ENCODE measurements at places on chromosomes 3 and 15.

GRCh38 chr3:141544697-141545096 lies 57.9 kb downstream of the RASA2 start:
- DNase-seq = no peak

DNA sequence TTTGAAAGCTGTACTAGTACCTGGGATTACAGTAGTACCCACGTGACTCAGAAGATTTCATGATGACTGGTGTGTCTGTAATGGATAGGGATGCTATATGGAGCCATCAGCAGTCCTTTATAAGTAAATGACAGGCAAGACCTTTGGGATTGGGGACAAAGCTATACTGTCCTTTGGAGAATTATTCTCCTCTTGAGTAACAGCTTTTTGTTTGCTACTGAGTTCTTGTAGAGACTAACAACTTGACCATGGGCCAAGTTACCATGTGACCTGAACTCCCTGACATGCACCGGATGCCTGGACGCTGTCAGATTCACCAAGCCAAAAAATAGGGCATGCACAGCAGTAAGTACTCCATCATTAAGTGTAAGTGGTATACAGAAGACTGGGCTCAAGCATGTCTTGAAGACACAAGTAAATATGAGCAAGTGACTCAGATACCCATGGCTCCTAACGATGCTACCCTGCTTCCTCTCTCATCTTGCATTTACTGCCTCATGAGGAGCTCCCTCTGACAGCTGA lies 12.9 kb downstream of the SEC11A start:
- DNase-seq = no peak

DNA sequence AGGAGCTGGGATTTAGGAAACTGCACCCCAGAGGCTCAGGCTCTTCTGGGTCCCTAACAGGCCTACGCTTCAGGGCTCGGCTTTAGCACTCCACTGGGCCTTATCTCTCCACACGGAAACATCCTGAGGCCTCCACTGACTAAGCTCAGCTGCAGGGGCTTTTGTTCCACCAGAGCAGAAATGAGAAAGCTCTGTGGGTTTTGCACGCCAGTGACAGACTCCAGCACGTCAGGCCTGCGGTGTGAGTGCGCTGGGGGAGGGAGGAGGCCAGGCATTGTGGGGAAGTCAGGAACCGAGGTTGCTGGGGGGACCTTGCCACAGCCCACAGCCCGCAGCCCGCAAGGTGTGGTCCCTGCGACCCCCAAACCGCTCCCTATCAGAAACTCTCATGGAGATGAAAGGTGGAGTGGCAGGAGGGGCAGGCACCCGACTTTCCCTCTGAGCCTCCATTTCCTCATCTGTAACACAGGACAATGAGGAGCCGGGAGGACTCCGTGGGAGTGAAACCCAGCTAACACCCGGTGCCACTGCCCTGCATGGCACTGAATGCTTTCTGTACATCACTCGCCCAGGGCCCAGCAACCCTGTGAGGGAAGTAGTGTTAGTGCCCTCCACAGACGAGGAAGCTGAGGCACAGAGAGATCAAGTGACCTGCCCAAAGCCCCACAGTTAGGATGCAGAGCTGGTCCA lies 106.5 kb downstream of the TPRA1 start:
- peak; percentile 39 for DNase-seq

DNA sequence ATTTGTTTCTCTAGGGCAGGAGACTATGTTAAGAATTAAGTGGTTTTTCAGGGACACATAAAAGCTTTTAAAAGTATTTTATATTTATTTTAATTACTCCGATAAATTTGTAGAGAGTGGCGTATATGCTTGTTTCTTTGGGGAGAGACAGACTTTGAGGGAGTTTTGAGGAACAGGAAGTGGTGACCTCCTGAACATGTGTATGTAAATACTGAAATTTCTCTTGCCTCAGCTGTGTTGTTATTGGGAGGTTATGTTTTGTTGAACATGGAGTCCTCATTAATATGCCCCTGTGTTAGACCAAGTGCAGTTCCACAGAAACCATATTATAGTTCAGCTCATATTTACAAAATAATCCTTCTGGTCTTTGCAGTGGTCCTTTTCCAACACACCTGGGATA lies 41.8 kb upstream of the UTS2B start:
- DNase-seq = no peak

GRCh38 chr3:52705438-52705687 lies 228 bp downstream of the GLT8D1 start:
- DNase-seq = no peak

DNA sequence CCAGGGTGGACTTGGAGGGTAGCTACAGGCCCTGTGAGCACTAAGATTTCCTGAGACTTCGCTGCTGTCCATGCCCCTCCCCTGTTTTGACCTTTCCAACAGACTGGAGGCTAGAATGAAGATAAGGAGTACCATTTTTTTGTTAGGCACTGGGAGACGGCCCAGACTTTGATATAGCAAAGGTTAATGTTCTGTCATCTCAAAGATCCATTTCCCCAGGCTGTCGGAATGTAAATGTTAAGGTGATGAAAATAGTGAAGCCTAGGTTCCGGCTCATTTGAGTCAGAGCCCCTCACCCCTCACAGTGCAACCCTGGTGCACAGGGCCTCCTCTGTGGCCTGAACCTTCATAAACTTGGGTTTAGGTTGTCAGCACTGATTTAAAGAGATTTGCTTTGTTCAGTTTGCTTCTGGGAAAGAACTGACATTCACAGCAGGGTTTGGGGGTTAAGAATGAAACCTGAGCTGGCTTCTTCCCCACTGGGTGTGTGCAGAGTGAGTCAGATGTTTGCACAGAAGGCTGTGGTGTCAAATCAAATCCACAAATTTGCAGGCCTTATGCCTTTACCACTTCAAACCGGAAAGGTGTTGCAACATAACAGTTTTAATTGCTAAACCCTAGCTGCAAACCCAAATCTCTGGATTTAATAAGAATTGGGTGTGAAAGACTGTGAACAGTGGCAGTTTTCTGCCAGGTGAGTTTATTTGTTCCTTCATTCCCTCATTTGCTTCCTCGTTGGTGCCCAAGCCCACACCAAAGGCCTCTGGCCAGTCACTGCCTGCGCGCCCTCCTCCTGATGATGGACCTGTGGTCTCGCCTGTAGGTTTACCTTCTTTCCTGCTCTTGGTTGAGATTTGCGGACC lies 20.6 kb upstream of the KCTD6 start:
- no peak for DNase-seq

DNA sequence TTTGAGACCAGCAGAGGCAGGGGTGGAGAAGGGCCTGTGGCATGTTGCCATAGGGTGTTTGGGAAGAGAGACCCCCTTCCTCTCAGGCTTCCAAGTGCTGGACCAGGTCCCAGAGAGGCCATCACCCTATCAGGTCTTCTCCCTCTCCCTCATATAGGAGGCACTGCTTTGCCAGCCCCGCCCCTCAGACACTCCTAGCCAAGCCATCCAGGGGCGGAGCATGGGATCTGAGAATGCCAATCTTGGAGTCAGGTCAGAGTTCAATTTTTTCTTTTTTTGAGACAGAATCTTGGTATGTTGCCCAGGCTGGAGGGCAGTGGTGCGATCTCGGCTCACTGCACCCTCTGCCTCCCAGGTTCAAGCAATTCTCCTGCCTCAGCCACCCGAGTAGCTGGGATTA lies 32.7 kb downstream of the CRABP1 start:
- no peak for DNase-seq

GRCh38 chr3:173992416-173992815 lies 594.9 kb downstream of the NLGN1 start:
- no peak for DNase-seq

- no peak for DNase-seq
These were observed 2.3 kb upstream of the DNAH1 start for GRCh38 chr3:52313774-52314188.

DNA sequence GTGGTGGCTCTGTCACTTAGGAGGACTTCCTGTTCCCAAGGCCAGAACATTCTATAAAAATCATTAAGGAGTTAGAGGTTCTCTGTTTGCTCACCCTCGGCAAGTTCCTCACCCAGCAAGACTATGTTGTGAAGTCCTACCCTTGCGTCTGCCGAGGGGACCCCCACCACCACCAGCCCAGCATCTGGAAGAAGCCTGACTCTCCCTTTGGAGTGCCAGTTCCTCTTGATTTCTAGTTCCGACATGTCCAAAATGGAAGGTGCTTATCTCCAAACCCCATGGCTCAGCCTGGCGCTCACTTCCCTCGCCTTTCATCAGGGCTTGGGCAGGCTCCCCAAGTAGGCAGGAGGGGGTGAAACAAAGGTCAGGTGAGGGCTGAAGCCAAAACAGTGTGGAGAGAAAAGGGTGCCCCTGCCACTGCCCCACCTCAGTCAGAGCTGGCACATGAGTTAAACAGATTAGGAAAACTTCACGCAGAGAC lies 41.0 kb downstream of the BHLHE40 start:
- DNase-seq = no peak

DNA sequence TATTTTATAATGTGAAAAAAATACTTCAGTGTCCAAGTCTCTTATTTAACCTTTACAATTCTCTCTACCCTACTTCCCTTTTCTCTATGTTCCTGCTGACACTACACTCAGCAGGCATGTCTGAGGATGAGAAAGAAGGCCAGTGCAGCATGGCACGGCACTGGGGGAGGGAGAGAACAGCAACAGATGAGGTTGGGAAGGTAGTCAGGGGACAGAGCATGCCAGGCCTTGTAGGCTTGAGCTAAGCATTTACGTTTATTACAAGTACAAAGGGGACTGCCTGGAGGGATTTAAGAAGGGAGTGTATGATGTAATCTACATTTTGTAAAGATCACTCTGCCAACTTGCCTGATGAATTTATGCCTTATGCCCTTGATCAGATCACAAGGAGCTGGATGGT lies 117.3 kb upstream of the WNT5A start:
- DNase-seq = no peak

DNA sequence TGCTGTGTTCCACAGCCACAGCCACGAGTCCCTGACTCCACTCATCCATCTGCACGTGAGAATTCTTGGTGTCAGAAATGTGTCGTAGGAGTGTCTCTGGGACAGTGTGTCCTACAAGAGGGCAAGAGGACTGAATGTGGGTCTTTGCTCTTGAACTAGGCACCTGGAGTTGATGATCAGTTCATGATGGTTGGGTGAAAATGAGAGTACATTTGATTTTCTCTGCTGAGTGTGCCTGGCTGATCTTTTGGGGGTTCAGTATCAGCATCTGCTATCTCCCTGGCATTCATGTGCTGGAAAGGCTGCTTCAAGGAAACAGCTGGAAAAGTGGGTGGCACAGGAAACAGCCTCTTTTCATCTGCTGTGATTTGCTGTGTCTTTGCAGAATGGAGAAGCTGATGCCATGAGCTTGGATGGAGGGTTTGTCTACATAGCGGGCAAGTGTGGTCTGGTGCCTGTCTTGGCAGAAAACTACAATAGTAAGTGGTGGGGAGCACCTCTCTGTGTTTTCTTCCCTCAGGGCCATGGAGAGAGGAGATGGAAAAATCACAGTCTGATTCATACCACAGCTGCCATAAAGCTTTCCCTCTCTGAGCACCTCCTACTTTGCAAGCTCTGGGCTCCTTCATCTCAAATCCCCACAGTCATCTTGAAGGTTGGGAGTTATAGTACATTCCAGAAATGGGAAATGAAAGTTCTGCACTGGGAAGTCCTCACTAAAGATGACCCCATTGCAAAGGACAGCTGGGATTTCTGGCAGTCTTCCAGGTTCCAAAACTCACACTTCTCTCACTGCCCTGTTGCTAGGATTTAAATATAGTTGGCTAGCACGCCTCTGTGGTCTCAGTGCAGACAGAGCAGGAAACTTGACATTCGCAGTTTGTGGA lies 17.8 kb downstream of the TF start:
- no peak for DNase-seq

- DNase-seq = no peak
These were observed 268.9 kb downstream of the SHOX2 start for GRCh38 chr3:157837336-157837735.

GRCh38 chr3:170689296-170689829 lies 103.5 kb upstream of the SLC7A14 start:
- DNase-seq = peak; percentile 51

DNA sequence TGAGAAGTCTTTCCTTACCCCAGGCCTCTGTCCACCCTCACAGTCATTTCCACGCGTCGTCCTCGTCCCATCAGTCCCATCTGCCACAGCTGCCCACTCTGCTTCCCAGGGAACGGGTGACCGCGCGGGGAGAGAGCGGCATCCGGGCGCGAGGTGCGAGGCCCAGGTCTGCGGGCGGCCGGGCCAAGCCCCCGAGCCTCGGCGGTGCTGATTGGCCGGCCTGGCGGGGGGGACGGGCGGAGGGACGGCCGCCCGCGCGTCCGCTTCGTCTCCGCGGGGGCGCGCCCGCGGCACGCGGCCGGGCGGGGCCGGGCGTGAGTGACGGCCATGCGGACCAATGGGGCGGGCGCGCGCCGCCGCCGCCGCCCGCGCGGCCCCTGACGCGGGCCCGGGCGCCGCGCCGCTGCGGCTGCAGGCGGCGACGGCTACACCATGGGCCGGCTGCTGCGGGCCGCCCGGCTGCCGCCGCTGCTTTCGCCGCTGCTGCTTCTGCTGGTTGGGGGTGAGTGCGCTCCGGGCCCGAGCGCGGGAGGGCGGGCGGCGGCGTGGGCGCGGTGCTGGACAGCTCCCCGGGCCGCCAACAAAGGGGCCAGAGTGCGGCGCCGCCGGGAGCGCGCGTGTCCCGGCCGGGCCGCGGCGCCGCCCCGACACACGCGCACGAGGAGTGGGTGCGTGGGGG lies at the start of gene PODXL2:
Gene PODXL2, plus strand, starts transcription at position 398 of the 679 bp plus-strand sequence. Its CDS starts 35 bp downstream, at position 433.
- peak; percentile 13 for DNase-seq

- DNase-seq = no peak
These were observed 9.3 kb upstream of the FBLN2 start for GRCh38 chr3:13539671-13540070.

DNA sequence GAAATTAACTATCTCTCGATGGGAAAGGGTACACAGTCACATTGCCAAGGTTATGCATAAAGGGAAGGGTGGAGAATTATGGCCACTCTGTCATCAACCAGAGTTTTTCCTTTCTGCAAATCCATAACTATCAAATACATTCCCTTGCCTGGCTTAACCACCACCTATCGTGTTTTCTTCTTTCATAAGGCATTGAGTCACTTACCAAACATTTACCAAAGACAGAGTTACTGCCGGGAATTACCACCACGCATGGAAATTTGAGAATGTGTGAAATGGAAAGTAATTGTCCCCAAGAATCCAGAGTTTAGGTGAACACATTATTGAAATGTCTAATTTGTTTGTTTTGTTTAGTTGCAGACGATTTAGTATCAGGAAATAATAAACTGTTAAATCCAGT lies 134.3 kb upstream of the LRRN1 start:
- DNase-seq = no peak

DNA sequence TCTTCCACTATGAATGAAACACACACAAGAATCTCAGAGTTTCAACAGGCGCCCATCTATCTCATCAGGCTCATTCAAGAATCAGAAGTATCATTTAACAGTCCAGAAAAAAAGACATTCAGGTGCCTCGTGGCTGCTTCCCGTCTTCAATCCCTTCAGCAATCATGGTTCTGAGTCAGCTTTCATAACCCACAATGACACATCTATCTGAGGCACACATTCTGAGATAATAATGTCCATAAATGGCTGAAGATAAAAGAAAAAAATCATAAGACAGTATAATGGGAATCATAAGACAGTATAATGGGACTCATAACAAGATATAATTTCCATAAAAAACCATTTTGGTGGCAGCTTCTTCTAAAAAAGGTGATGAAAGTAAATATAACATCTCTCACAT lies 52.4 kb downstream of the TNIK start:
- no peak for DNase-seq
